Aorta (tissue), 5 donors: ENCODE measurements at places on chromosomes 7 and 10. TPM values are rescaled to one million over a fixed set of nuclear protein-coding genes. Genes with fewer than 3 reads are reported as not detected.
A peak's percentile ranks its signal among the peaks of the same experiment; 100 is the strongest.

DNA sequence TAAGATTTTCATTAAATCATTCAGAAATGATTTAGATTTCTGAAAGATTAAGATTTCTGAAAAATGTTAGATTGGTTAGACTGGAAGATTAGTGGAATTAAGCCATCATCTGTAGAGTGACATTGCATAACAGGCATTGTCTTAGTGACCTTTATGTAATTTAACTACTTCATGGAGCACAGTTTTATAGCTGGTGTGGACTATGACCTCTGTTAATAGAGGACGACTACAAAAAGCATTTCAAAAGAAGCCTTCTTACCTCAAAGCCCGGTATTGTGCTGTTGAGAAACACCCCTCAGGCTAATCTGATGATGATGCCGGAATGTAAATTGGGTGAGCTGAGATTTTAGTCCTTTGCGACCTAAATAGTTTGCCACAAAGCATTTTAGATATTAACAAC lies 55.6 kb downstream of the GALNT11 start:
- peaks cover 2% of the 10 kb centered on the region for H3K4me1 ChIP-seq
- H3K4me3 ChIP-seq: no peak overlapping the region
- no peak overlapping the region for H3K27ac ChIP-seq
- no peaks in the 10 kb centered on the region for H3K36me3 ChIP-seq
- DNase-seq: no peak

Gene PPP1R3C
- 94.6 TPM for total RNA-seq

GRCh38 chr10:60139798-60140566 lies 233.6 kb upstream of the CCDC6 start:
- DNase-seq: no peak
- no peak overlapping the region for H3K27ac ChIP-seq
- H3K36me3 ChIP-seq: no peaks in the 10 kb centered on the region
- H3K4me3 ChIP-seq: no peak overlapping the region

GRCh38 chr10:78890506-78890905 lies 178.3 kb upstream of the ZMIZ1 start:
- H3K36me3 ChIP-seq: no peaks in the 10 kb centered on the region
- no peaks in the 10 kb centered on the region for H3K27me3 ChIP-seq
- no peak overlapping the region for H3K27ac ChIP-seq
- no peak for DNase-seq
- H3K4me3 ChIP-seq: no peak overlapping the region

DNA sequence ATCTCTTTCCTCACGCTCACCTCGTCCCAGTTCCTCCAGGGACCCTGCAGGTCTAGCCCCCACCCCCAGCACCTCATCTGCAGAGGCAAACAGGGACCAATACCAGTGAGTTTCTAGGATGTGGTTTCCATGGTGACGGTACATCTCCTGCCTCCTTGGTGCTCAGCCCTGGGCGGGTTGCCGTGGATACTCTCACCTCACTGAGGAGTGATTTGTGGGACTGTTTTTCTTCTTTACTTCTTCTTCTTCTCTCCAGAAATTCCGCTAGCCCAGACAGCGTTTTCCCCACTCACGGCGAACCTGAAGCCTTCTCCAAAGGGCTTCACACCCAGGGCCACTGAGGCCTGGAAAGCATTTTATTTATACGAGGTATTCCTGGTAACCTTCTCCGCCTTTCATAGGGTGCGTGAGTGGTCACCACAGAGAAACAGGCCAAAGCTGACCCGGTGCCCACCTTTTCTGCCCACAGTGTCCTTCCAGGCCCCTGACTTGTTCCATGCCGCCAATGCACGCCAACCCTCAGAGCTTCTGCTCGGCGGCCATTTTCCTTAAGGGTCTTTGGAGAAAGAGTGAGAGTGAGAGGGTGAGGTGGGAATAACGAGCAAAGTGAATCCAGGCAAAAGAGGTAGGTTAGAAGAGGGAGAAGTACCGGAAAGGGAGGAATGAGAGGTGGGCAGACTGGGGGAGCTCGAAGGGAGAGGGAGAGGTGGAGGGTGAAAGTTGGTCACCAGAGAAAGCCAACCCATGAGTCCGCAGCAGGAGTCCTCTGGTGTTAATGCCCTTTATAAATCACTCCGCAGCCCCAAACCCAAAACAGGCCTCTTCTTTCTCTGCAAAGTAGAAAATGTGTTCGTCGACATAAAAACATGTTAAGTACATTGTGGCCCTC lies 15.5 kb downstream of the FAM241B start:
- DNase-seq: no peak
- no peaks in the 10 kb centered on the region for H3K4me1 ChIP-seq
- H3K27me3 ChIP-seq: no peaks in the 10 kb centered on the region
- no peak overlapping the region for H3K4me3 ChIP-seq
- H3K36me3 ChIP-seq: no peaks in the 10 kb centered on the region
- H3K27ac ChIP-seq: no peak overlapping the region

DNA sequence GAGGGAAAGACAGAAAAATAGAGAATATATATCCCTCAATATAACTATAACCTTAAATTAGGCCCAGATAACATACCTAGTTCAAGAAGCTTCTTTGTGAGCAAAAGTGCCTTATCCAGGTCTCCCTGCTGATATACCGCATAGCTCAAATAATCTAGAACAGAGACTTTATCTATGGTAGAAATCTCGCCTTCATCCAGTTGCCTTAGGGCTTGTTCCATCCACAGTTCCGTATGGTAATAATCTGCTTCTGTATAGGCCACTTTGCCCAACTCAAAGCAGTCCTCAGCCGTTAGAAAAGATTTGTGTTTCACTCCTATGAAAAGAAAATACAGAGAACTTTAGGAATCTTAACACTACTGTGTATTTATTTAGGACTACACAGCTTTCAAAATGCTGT lies 43.4 kb downstream of the P4HA1 start:
- no peak for DNase-seq
- no peak overlapping the region for H3K27ac ChIP-seq
- no peaks in the 10 kb centered on the region for H3K27me3 ChIP-seq
- H3K4me3 ChIP-seq: no peak overlapping the region

DNA sequence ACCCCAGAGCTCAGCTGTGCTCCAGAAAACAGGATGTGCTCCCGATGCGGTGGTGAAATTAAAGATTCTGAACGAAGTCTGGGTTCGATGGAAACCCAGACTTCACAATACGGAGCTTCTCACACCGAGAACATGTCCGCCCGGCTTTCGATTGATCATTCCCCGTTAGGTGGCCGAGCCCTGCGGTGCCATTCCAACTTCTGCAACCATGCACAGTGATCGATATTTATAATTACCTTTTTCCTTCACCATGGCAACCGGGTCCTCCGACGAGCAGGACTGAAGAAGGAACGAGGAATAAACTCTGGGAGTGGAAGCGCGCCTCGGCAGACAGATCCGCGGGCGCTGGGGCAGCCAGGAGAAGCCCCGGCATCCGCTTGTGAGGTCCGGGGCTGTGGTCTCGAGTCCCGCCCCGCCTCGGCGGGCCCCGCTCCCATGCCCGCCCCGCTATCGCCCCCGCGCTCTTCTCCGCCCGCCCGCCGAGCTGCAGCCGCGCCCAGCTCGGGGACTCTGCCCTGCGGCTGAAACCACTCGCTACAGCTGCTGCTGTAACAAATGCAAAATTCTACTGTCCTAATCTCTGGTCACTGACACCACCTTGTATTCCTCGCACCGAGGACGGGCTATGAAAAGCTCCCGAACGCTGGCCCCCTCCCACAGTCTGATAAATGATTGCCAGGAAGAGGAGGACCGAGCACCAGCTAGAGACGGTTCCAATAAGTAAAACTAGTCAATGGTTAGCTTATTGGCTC lies 26.2 kb downstream of the ABLIM1 start:
- peak overlapping the region; percentile 51 for H3K4me3 ChIP-seq
- no peaks in the 10 kb centered on the region for H3K4me1 ChIP-seq
- no peaks in the 10 kb centered on the region for H3K27me3 ChIP-seq
- H3K27ac ChIP-seq: no peak overlapping the region
- H3K36me3 ChIP-seq: no peaks in the 10 kb centered on the region
- peak; percentile 57 for DNase-seq
